CD4-positive, alpha-beta memory T cell (primary cell): ENCODE measurements at places on chromosomes 11 and 22. TPM values are rescaled to one million over a fixed set of nuclear protein-coding genes. Genes with fewer than 3 reads are reported as not detected.

- DNase-seq, result no peak
Observed at GRCh38 chr22:42884616-42885375, 27.7 kb upstream of the ARFGAP3 start.

GRCh38 chr11:134072844-134073243, 4.0 kb downstream of the JAM3 start:
- no peak for DNase-seq

DNA sequence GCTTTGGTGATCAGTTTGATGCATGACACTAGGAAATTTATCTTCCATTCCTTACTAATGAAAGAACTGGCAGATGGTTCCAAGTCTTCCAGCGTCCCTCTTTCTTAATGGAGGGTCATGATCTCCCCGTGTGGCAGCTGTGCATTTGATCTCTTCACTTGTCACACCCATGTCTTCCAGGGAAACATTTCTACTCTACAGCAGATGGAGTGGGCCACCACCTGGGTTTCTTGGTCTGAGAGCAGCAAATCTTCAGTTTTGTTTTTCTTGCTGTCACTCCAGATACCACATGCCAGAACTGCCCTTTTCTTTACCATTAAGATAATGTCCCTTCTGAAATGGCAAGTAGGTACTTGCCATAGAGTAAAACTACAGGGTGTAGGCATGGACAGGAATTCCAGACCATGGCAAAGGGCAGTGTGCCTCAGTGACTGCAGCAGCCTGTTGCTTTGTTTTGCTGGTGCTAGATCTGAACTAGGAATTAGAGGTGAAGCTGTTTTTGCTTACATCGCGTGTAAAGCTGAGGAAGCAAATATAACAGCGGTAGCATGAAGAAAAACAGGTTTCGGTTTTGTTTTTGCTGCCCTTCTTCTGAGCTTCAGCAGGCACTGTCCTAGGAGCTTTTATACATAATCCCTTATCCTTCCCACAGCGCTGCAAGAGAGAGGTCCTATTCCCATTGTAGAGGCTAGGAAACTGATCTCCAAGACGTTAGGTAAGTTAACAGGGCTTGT, 20.7 kb upstream of the C11orf96 start:
- DNase-seq, result no peak

DNA sequence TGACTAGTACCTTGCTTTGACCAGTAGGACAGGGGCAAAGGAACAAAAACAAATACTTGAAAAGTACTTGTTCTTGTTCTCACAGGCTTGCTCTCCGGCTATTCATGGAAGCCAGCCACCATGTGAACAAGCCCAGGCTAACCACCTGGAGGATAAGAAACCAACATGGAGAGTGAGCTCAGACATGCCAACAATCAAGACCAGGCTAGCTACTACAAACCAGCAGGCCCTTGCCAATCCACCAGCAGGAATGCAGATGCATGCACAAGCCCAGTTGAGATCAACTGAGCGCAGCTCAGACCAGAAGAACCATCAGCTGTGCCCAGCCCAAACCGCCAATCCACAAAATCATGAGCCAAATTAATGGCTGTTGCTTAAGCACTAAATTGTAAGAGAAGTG, 180.1 kb upstream of the ISX start:
- no peak for DNase-seq

The C11orf91 gene
- 0.49 TPM for total RNA-seq

The PYGM gene
- 11.3 TPM for total RNA-seq

The VSIG2 gene
- total RNA-seq, result 0.87 TPM
